ENCODE measurements at places on chromosomes 2 and 18.

- no peak for DNase-seq
Observed at GRCh38 chr2:208541989-208542464, 135.4 kb downstream of the PTH2R start.

GRCh38 chr2:69789772-69790600 is 39.5 kb upstream of the GMCL1 start:
- no peak for DNase-seq

DNA sequence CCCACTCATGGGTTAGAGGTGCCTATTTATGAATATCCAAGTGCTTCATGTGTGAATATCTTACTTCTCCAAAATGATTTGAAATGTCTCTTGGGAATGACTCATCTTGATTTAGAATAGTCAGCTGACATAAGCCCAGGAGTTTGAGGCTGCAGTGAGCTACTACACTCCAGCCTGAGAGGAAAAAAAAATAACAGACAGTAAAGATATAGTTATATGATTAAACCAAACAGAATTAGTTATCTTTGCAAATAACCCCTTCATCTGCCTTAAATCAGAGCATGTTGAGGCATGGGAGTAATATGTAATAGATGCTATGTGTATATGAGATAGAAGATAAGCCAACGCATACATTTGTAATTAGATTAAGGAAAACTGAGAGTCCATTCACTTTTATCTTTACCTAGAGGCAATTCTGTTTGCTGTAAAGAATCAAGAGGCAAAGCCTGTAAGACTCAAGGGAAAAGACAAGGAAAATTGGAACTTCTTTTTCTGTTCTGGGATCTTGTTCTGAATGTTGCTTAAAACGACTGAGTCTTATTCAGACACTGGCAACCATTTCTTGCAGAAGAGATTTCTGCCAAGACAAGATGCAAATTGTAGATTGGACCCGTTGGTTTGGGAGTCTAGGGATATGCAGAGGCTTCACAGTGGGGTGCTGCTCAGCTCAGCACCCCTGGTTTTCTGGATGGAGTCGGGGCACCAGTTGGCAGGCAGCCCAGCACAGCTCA is 104.4 kb downstream of the LIPG start:
- DNase-seq: no peak

DNA sequence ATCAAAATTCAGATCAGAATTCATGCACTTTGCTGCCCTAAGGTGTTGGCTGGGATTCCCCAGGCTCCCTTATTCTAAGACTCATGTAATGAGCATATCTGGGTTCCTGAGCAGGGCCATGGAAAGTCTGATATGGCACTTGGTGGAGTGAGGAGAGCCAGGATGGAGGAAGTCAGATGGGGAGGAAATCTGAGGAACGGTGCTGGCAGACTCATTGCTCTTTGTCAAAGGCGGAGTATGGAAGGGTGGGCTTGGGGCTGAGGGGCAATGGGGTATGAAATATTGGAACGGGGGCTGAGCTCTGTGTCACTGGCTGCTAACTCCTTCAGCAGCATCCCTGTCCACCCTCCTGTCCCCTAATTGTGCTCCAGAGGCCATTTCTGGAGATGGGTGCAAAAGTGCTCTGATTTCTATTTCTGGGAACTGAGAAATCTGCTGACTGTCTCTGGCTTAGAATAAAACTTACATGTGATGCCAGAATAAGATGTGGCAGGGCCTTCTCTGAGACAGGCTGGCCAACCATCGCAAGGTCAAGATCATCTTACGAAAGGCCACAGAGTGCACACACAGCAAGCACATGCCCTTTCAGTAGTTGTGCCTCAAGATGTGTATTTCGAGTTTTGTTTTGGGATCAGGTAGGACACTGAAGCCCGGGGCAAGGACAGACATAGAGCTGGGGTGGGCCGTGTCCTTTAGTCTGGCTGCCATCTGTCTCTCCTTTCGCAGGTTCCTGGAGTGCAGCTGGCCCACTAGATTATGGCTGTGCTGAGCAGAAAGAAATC is 480.0 kb upstream of the HS6ST1 start:
- DNase-seq: no peak

DNA sequence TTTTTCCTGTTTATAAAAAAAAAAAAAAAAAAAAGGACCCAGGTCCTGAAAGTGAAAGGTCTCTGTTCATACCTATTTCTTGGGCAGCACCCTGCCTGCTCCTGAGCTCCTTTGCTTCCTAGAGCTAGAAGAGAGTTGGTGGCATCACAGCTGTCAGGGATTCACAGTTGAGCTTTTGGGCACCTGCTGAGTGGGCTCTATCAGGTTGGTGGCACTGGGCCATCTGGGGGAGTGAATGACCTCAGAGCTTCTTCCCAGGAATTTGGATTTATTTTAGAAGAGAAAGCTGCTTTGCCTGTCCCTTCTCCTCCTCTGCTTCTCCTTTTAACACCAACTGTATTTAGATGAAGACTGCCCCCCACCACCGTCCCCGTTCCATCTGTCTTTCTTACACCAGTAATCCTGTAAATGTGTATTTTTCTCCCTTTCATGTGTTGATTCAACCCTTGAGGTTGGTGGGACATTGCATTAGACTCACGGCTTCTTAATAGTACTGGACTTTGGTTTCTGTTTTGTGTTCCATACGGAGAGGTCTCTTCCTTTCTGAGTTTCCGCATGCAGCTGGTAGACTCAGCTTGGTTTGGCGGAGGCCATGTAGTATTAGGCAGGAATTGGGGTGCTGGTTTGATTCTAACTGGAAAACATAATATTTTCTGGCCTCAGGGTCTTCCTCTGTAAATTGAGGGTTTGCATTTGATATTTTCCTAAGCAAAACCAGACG is 7.6 kb upstream of the MGAT5 start:
- DNase-seq: no peak

GRCh38 chr18:6682437-6683111 is 46.9 kb upstream of the ARHGAP28 start:
- no peak for DNase-seq

Data from NCI-H2227 treated with DMSO at 0.1 percent for 48 hours (cell line).